ENCODE measurements at places on chromosomes 6 and 20.

- no peak for ATAC-seq
Measured at GRCh38 chr6:118574051-118574865, 26.2 kb downstream of the PLN start.

GRCh38 chr20:62623488-62624324 is 18.6 kb upstream of the SLCO4A1 start:
- ATAC-seq: peak; percentile 92

DNA sequence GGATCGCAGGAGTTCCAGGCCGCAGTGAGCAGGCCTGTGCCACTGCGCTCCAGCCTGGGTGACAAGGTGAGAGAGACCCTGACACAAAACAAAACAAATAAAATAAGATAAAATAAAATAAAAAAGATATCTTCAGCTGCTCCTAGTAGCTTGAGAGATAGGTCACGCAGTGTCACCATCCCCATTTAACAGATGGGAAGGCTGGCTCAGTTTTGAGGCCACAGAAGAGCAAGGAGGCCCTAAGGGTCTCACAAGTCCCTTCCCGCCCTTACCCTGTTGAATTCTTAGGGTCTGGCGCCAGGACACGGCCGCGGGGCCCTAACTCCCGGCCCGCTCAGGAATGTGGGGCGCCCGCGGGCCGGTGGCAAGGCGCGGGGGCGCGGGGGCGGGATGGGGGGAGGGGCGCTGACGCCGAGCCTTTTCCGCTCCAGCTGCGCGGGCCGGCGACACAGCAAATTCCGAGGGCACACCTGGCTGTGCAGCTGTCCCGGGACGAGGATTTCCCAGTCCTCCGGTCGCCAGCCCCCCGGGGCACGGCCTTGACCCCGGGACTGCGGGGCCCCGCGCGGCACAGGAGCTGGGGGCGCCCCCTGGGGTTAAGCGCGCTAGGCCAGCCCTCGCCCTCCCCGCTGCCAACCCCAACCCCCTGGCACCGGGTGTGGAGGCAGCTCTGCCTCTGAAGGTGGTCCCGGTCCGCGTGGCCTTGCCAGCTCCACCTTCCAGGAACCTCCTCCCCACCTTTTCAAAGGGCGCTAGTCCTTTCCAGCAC is 10.3 kb upstream of the R3HDML start:
- peak; percentile 39 for ATAC-seq

DNA sequence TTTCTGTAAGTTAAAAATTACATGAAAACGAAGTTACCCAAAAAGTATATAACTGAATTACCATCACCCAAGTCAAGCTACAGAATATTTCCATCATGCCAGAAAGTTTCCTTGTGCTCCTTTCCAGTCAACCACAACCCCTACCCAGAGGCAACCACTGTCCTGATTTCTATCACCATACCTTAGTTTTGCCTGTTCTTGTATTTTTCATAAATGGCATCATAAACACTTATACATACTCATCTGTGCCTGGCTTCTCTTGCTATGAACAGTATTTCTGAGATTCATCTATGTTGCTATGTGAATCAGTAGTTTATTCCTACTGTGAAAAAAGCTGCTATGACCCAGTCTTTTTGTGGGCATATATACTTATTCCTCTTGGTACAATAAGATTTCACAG is 7.4 kb downstream of the FKBP5 start:
- no peak for ATAC-seq

DNA sequence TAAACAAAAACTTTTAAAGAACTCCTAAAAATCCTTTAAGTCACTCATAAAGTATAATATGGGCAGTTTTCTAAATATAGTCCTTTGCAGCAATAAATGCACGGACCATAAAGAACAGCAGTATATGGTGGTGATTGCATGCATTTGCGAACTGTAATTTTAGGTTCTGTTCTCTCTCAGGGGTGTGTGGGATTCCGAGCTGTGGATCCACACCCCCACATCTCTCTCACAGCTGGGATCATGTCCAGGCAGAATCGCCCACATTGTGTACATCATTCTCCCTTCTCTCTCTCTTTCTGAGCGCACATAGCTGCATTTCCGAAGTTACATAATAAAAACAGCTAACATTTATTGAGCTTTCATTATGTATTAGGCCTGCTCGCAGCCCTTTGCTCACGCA is 28.6 kb downstream of the SLC52A3 start:
- no peak for ATAC-seq

GRCh38 chr6:111306104-111306888 is 176.7 kb downstream of the REV3L start:
- ATAC-seq: no peak

DNA sequence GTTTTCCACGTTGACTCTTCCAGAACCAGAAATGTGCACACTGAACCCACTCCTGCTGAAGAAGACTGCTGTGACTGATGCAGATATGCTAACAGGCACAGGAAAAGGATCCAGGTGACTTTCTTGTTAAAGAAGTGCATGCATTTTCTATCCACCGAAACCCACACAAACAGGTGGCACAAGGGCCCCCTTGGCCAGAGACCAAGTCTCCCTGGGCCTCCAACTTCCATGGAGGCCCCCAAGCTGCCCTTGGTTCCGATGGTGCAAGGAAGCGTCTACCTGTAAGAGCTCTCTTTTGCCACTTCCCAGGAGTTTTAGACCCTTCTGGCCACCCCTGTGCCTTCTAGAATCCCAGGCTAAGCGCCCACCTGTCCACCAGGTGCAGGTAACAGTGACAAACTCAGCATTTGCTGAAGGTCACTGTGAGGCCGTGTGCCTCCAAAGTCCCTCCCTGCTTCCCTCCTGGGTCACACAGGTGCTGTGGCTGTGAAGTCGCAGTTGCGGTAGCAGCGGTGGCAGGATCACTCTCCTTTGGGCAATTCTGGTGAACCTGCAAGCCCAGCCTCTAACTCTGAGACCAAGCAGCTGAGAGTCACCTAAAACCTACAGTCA is 134.8 kb downstream of the PXDC1 start:
- no peak for ATAC-seq

- no peak for ATAC-seq
Measured at GRCh38 chr20:34874094-34874654, 1.5 kb upstream of the GGT7 start.

GRCh38 chr6:3765415-3765814 is 13.9 kb upstream of the PXDC1 start:
- ATAC-seq: peak; percentile 76

- no peak for ATAC-seq
Measured at GRCh38 chr6:142823256-142823902, 121.6 kb downstream of the HIVEP2 start.

GRCh38 chr6:26519359-26519758 is 18.8 kb upstream of the HMGN4 start:
- ATAC-seq: no peak

DNA sequence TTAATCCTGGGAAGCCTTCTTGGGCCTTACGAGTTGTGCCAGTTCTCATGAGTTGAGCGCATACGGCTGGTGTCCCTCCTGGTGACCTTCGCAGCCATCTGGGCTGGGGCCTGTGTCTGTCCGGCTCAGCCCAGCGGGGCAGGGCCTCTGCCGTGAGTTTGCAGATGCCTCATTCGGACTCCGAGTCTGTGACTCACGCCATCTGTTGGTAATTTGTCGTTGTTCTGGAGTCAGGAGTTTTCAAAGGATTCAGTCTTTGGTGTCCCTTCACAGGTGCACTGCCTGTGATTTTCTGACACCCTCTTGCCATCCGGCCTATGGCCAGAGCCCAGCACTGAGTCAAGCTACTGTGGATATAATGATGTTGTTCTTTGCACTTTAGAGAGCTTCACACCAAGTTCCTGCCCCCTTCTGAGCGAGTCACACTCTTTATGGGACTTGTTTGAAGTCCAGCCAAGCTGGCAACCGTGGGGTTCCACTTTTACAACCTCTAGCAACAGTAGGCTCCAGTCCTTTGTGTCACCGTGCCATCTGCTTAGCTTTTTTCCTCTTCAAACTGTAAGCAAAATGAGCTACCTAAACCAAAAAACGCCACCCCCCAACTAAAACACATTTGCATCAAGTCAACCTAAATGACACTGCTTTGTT is 175.6 kb downstream of the AIG1 start:
- ATAC-seq: no peak

GRCh38 chr20:37075932-37076685 is 19.7 kb downstream of the RBL1 start:
- no peak for ATAC-seq

- no peak for ATAC-seq
Measured at GRCh38 chr20:17358854-17359253, 132.0 kb downstream of the PCSK2 start.

- no peak for ATAC-seq
Measured at GRCh38 chr6:33543116-33543515, 37.0 kb downstream of the BAK1 start.

GRCh38 chr6:12962529-12962928 is 246.0 kb downstream of the PHACTR1 start:
- ATAC-seq: no peak

Measured in stimulated activated memory B cell treated with anti-CD40 and anti-IgM and Interleukin-4, amounts not matched to agents 10 μg/mL and 1 μg/mL and 100 μg/mL, for 72 hours (primary cell).